Coronary artery (tissue), 2 donors: ENCODE measurements at places on chromosomes 6 and 20.

DNA sequence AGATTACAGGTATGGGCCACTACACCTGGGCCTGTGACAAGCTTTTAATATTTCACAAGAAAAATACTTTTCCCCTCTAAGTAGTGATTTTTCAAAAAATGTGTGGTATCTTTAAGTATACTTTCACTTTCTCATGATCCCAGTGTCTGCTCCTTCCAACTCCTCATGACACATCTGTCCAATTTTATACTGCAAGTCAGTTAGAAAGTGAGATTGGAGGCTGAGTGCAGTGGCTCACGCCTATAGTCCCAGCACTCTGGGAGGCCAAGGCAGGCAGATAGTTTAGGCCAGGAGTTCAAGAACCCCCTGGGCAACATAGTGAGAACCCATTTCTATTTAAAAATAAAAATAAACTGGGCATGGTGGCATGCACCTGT, 20.2 kb downstream of the PIM1 start:
- DNase-seq: no peak

DNA sequence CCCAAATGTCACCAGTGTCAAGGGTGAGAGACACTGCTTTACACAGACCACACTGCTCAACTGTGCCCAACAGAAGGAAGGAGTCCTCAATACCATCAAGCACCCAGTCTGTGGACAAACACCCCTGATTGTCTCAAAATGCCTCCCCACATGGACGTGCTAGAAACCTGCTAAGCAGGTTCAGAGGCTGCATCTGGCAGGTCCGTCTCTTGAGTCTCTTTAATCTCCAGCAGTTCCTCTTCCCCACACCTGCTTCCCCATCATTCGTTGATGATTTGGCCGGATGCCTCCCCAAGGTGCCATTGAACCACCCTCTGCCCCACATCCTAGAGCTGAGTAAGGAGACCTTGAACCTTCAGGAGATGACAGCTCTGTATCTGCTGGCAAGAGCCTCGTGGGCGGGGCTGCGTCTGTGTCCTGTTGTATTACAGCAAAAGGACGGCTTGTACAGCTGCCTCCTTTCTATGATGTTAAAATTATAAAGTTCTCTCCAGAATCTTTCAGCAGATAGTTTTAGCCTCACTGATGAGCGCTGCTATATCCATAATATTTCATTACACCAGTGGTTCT, 179.2 kb downstream of the PREX1 start:
- no peak for DNase-seq

- DNase-seq: no peak
Observed at GRCh38 chr6:150981095-150981494, 115.6 kb downstream of the MTHFD1L start.

GRCh38 chr20:57650756-57651483, 30.7 kb upstream of the ZBP1 start:
- no peak for DNase-seq

- no peak for DNase-seq
Observed at GRCh38 chr6:155036907-155037306, 41.8 kb downstream of the TIAM2 start.

DNA sequence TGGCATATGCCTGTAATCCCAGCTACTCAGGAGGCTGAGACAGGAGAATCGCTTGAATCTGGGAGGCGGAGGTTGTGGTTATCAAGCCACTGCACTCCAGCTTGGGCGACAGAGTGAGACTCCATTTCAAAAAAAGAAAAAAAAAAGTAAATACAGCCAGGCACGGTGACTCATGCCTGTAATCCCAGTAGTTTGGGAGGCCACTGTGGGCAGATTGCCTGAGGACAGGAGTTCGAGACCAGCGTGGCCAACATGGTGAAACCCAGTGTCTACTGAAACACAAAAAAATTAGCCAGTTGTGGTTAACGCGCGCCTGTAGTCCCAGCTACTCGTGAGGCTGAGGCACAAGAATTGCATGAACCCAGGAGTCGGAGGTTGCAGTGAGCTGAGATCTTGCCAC, 1.5 kb upstream of the NINL start:
- DNase-seq: no peak

DNA sequence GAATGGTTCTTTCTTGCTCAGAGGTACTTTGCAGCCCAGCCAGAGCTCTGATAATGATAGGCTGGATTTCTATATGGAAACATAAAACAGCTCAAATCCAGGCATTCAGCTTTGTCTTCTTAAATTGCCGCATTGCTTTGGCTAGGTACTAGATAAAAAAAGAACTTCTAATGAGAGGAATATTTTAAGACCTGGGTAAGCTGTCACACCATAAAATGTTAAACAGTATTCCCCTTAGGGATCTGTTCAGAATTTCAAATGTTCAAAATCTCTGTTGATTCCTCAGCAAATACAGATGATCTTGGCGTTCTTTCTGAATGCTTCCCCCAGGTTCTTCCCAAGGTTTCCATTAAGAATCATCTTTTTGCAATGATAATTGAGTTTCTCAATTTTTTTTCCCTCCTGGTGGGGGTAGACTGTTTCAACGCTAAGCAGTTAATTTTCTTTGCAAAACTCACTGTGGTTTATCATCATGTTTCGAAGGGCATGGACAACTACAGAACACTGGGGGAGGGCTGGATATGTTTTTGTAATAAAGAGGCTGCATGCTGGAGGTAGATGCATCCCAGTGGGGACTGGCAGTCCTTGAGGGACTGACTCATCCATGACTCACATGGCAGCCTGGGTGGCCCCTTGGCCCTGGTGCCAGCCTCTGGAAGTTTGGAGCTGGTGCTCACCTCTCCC, 31.0 kb downstream of the TIAM2 start:
- DNase-seq: peak; percentile 86

- DNase-seq: no peak
Observed at GRCh38 chr20:19024296-19025035, 188.0 kb upstream of the SLC24A3 start.

DNA sequence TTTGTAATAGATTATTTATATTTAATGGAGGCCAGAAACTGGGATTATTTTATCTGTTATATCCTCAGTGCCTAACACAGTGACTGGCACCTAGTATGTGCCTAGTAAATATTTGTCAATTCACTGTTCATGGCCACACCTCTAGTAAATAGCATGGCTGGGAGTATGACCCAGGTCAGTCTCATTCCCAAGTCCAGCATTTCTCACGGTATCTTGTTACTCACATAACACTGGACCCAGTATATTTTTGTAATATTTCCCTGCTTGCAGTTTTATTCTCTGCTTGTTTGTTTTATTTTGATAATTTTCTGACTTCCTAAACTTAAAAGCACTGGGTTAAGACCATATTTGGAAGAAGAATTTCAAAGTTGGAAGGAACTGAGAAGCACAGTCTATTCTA, 47.7 kb downstream of the CTNNBL1 start:
- no peak for DNase-seq

- no peak for DNase-seq
Observed at GRCh38 chr6:87684895-87685654, 17.0 kb downstream of the AKIRIN2 start.

DNA sequence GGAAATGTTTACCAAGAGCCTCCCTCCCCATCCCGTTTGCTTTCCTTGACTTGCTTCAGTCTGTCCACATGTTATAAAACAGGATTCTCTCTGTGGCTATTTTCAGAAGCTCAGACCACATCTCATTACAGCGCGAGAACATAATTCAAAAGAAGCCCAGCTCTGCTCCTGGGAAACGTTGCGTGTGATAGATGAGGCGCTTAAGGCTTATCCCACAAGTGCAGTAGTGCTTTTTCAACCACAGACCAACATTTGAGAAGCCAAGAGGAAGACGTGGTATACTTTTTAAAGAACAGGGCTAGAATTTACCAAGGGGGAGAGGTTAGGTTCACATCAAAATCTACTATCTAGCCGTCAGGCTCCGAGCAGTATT, 239.5 kb downstream of the SLC24A3 start:
- no peak for DNase-seq

GRCh38 chr20:52971498-52972189, 514 bp upstream of the TSHZ2 start:
- no peak for DNase-seq

DNA sequence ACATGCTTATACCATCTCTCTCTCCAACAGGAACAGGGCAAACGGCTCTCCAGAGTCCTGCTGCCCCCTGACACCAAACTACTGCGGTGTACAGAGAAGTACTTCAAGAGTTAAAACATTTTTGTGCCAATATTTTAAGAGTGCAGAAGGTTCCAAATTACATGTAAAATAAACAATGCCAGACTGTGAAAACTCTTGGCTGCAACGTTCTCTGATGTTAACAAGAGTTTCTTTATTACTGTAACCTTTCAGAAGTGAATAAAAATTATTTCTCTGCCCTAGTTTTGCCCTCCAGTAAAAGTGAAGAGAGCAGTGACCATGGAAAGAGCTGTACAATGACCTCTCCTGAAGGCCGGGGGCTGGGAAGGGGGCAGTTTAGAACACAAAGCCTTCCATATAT, 41.4 kb upstream of the FAM83C start:
- no peak for DNase-seq

DNA sequence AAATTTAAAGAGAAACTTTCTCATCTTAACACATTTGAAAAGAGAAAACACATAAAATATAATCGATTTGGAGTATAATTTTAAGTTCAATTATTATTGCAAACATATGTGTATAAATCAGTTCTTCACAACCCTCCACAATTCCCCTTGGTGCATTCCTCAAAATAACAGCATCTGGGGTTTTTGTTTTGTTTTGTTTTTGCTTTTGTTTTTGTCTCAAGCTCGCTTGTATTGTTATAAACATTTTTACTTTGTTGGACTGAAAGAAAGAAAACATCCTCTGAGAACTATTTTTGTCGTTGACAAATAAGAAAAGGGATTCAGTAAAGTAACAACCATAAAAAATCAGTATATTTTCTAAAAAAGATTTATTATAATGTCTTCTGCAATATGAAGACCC, 60.2 kb upstream of the HIVEP1 start:
- no peak for DNase-seq

DNA sequence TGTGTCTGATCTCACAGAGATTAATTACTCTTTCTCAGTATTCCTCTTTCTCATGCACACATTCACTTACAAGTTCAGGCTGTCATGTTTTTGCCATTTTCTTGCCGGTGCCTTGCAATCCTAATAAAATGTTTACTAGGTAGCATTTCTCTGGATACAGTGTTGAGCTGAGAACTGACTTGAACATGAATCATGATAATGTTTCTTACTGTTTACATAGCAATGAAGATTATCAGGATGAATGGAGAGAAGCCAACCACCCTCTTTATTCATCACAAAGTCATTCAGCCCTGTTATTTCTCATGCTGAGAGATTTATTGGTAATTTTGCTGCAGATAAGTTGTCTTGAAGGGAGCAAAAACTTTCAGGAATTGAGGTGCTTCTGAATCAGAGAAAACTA, 185.5 kb upstream of the ECI2 start:
- no peak for DNase-seq

- no peak for DNase-seq
Observed at GRCh38 chr20:41798930-41799502, 180.8 kb upstream of the CHD6 start.

DNA sequence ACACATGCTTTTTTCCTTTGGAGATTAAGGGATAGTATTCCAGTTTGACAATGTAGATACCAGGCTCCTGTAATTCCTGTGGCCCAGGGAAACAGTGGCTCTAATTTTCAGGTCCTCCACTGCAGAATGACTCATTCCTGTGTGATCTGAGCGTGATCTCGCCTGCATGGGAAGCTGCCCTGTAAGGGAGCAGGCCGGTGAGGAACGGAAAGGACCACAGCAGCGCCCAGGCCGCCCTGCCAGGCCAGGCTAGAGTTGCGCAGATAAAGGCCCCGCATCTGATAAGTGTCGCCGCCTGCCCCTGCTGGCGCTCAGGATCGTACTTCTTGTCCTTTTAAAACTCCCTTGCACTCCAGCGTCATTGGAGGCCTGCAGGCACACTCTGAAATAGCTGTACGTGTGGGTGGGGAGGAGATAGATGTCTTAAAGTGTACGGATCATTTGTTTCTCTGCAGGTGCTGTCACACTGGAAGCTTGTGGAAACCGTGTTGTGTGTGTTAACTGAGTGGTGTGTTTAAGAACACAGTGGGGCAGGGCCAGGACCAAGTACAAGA, 60.7 kb downstream of the SYNJ2 start:
- DNase-seq: peak; percentile 95

- DNase-seq: peak; percentile 88
Observed at GRCh38 chr6:1604158-1605003, 5.3 kb upstream of the FOXC1 start.

DNA sequence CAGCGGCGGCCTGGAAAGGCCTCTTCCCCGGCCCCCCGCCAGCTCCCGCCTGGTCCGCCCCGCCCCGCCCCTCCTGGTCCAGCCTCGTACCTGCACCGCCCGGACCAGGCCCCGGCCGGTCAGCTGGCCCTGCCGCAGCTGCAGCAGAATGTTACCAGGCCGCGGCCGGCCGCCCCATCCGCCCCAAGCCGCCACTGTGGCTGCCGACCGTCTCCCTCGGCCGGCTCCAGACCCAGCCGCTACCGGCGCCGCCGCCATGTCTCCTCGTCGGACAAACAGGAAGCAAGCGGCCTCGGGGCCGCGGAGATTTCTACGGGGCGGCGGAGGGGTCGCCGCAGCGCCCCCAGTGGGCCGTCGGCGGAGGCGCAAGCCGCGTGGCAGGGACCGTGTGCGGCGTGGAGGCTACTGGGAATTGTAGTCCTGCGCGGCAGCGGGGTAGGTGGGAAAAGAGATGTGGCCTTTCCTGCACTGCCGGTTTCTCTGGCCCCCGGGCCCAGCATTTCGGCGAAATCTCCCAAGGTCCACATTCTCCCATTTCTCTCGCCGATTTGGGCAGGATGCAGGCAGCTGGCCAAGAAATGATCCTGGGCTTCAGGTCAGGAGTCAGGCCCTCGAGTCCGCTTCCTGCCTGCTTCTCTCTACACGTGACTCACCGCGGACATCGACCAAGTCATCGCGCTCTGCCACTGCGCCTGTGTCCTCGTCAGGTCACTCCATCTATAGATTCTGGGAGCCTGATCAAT, at the start of gene TRPC4AP:
Gene TRPC4AP (minus strand): TSS at position 284 of the 743 bp plus-strand sequence. CDS start 26 bp downstream, at position 258.
- peak; percentile 94 for DNase-seq

DNA sequence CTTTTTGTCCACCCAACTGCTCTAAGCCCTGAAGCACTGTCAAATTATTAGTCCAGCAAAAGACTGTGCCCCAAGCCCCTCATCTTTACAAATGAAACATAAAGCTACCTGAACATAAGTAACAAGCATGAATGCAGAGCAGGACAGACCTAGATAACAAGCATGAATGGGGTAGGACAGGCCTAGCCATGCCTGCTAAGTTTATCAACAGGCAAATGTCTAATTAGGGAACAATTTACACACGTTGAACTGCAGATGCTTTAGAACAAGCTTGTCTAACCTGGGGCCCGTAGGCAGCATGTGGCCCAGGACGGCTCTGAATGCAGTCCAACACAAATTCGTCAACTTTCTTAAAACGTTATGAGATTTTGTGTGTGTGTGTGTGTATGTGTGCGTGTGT, 13.6 kb downstream of the FBXO30 start:
- DNase-seq: no peak

GRCh38 chr6:39714802-39715201, 10.4 kb downstream of the KIF6 start:
- no peak for DNase-seq
